NCI-H187 treated with DMSO at 0.1 percent for 48 hours (cell line): ENCODE measurements at places on chromosomes 4 and X.

DNA sequence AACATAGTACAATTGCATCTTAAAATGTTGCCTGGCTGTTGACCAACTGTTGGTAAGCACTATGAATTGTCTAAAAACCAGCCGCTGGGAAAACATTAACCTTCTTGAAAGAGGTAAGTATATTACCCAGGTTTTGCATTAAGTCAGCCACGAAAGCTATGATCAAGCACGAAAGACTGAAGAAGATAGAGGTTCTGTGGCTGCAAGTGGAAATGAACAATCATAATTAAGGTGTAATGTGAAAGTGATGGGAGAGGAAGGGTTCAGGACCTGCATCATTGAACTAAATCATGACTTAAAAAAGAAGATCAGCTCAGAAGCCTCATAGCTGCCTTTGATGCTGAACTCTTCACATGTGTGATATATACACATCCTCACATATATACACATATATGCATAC, 341.0 kb downstream of the NR3C2 start:
- DNase-seq, result no peak

DNA sequence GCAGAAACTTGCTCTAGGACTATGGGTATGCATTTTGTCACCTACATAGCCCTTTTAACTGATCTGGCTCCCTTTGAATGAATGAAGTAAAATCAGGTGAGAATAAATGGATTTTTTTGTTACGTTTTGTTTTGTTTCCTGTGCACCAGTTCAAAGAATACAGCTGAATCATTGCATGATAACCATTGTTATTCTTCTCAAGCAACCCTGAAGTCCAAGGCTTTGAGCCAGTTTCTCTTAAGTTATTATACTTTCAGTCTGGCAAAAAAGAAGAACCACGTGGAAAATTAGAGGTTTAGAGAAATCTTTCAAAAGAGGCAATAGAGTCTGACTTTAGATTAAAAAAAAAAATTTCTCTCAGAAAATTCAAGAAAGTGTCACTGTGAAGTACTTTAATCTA, 398.6 kb upstream of the TECRL start:
- DNase-seq, result no peak

DNA sequence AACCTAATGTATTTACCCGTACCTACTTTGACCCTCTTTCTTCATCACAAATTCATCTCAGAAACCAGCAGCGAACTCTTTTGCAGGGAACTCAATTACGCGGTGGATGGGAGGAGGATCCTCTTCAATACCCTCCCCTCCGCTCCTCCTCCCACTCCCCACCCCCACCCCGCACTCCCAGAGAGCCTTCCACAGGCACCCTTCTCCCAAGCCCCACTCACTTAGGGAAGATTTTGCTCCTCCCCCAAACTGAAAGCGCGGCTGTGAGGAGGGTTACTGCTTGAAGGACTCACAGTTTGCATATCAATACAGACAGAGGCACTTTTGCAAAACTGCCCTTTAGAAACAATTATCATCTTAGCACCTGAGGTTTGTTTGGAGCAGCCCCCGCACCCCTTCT, 960 bp upstream of the IL1RAPL1 start:
- no peak for DNase-seq

- DNase-seq, result no peak
Measured at GRCh38 chr4:139552517-139553307, 3.3 kb downstream of the SETD7 start.

DNA sequence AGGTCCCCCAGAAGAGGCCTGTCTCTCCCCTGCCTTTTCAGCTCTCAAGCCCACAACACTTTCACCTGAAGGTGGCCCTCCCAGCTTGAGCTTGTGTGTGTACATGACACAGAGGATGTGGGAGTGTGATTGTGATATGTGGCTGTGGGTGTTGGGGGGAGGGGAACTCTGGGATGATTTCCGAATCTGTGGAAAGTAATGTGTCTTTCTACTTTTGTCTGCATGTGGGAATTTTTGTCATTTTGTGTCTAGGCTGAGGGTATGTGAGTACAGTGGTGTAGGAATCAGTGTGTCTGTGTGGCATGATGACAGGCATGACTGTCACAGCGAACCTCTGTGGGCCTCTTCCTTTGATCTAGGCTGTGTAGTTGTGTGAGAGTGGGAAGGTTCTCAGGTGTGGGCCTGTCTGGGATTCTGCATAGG, 6.4 kb downstream of the SYP start:
- no peak for DNase-seq

DNA sequence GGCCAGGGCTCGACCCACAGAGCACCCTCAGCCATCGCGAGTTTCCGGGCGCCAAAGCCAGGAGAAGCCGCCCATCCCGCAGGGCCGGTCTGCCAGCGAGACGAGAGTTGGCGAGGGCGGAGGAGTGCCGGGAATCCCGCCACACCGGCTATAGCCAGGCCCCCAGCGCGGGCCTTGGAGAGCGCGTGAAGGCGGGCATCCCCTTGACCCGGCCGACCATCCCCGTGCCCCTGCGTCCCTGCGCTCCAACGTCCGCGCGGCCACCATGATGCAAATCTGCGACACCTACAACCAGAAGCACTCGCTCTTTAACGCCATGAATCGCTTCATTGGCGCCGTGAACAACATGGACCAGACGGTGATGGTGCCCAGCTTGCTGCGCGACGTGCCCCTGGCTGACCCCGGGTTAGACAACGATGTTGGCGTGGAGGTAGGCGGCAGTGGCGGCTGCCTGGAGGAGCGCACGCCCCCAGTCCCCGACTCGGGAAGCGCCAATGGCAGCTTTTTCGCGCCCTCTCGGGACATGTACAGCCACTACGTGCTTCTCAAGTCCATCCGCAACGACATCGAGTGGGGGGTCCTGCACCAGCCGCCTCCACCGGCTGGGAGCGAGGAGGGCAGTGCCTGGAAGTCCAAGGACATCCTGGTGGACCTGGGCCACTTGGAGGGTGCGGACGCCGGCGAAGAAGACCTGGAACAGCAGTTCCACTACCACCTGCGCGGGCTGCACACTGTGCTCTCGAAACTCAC, 3.6 kb downstream of the MID1IP1 start:
- DNase-seq, result no peak

GRCh38 chrX:83077606-83078005, 430.5 kb upstream of the POU3F4 start:
- DNase-seq, result no peak

DNA sequence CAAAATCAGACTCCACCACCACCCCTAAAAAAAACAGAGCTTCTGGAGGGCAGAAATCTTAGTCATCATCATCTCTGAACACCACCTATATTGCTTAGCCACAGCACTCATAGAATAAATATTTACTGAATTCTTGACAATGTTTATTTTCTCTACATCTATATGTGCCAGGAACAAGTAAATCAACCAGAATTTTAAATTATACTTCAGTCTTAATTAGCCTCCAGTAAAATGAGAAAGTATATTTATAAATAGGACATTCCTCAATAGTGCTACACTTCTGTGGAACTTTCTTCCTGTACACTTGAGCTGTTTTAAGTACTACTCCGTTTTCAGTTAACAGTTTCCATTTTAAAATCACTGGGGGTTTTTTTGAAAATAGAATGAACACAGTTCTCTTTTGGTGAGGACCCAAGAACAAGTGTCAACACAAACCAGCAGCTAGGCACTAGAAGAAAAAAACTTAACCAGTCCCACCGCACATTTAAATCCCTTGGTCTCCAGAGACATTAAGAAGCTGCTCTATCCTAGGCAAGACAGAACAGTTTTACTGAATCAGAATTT, 25.5 kb downstream of the SMIM14 start:
- no peak for DNase-seq

GRCh38 chr4:77074381-77074831, 1.4 kb downstream of the CCNI start:
- DNase-seq, result no peak

DNA sequence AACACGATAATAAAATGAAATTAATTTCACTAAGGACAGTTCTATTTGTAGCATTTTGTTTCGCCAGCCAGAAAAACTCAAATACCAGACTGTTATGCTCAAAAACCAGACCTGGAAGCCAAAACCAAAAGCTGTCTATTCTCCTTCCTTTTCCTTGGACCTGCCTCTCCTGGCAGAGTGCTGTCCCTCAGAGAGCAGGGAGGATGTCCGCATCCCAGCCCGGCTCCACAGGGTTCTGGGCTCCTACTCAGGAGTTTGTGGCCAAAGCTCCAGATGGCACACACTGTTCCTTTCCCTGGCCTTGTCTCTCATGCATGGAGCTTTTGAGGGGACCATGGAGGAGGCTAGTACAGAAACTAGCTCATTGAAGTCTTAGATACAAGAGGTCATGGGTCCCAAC, 41.9 kb upstream of the C1QTNF7 start:
- no peak for DNase-seq

- no peak for DNase-seq
Measured at GRCh38 chr4:185512516-185512915, 22.8 kb downstream of the PDLIM3 start.

DNA sequence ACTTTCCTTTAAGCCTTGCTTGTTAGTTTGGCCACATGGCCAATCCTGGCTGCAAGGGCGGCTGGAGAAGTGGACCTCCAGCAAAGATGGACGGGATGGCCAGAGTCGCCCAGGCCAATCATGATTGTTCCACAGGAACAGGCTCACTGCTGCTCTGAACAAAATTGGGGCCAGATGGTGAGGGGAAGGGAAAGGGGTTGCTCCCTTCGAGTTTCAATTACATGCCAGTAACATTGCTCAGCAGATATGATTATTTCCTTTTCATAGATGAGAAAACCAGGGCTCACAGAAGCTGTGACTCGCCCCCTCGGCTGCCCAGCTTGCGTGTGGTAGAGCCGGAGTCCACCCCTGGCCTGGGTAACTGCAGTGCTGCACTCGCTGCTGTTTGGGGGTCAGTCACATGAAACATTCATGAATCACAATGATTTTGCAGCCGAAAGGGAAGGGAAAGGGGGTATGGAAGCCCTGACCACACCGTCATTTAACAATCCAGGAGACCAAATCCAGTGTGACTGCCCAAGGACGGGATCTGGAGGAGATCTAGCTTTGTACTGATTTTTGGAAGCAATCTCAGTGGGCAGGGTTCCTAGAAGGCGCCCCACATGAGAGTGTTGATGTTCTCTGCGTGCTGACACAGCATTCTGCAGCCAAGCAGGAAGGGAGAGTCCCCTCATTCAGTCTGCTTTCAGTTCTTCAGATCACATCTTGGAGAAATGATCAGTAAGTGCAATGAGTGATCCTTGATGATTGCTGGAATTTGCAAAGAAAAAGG, 77.3 kb upstream of the MSX1 start:
- no peak for DNase-seq

DNA sequence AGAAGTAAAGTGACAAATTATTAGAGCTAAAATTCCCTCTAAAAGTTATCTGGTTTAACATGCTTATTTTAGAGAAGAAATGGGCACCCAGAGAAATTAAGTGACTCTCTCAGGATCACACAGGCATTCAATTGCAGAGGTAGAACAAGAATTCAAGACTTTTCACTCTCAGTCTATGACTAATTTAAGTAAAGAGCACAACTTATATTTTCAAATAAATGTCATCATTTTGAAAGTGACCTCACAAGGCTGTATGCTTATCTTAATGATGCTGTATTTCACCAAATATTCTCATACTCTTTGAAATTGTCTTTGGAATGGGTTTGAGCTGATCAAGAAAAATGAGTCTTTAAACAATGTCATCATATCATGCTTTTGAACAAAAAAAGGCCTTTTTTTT, 15.3 kb downstream of the GPR174 start:
- no peak for DNase-seq

DNA sequence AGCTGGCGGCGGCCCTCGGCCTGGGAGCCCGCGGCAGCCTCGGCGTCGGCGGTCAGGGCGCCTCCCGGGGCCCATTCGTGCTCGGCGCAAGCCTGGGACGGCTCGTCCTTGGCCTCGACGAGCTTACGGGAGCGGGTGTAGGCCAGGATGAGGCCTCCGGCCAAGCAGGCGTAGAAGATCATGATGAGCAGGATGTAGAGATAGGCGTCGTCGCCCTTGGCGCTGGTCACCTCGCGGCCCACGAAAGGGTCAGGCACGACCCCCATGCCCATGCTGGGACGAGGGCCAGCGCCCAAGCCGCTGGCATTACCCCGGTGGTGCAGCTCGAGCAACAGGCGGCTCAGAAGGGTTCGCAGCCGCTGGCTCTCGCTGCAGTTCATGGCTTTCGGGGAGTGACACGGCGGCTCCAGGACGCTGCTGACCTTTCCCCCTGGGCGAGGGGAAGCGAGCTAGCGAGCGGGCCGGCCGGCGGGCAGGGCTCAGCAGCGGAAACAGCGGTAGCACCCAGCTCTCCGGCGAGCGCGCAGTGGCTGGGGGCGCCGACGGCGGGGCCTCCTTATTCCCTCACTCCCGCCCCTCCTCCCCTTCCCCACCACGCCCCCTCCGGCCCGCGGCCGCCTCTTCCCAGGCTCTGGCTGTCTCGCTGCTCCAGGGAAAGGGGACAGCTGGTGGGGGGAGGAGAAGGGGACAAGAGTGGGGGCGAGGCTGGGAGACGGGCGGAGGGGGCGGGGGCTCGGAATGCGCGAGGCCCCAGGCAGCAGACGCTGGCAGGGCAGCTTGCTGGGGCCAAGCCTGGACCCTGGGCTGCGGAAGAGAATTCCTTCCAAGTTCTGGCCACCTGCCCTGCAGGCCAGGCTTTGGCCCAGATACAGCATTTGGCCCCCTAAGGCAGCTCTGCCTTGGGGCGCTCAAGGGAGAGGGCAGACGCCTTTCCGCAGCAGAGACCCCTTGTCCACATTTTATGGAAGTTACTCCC, at the start of gene KCNE5:
Gene KCNE5, minus strand, starts transcription at position 532 of the 976 bp plus-strand sequence. Its CDS starts 152 bp downstream, at position 380.
- DNase-seq, result no peak

GRCh38 chr4:176274441-176274840, 5.4 kb upstream of the ASB5 start:
- no peak for DNase-seq

DNA sequence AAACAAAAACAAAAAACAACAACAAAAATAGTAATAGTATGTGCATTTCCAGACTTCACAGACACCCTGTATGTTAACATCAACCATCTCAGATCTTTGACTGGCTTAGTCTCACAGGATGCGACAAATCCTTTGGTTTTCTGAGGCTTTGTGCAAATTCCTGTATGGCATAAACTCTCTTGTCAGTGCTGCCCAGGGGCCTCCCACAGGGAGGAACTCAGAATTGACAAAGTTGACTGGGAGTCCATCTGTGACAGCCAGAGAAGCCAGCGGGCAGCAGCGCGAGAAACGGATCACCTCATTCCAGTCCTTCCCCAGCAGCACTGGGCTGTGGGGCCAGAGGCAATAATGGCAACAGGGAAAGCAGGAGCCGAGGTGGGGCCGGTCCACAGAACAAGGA, 19.1 kb upstream of the DDX3X start:
- DNase-seq, result no peak

- peak; percentile 93 for DNase-seq
Measured at GRCh38 chr4:36280555-36280954, 861 bp upstream of the DTHD1 start.

GRCh38 chr4:93684571-93684970, 144.0 kb upstream of the ATOH1 start:
- no peak for DNase-seq

GRCh38 chr4:185771711-185772390, 40.1 kb downstream of the SORBS2 start:
- no peak for DNase-seq

- DNase-seq, result no peak
Measured at GRCh38 chrX:48890934-48891401, 6.6 kb downstream of the TIMM17B start.

GRCh38 chrX:22351966-22352365, 79.3 kb downstream of the CBLL2 start:
- no peak for DNase-seq
